ENCODE measurements at places on chromosomes 12 and 14. TPM values are rescaled to one million over a fixed set of nuclear protein-coding genes. Genes with fewer than 3 reads are reported as not detected.

Gene SLC25A47
- not detected for polyA plus RNA-seq

Gene RABGGTA
- polyA plus RNA-seq = 21.0 TPM

GRCh38 chr12:114662512-114663177 is 21.3 kb downstream of the TBX3 start:
- DNase-seq = no peak

Gene GPD1
- 31.9 TPM for polyA plus RNA-seq

- no peak for DNase-seq
Observed at GRCh38 chr12:105676694-105677093, 346.2 kb downstream of the C12orf75 start.

DNA sequence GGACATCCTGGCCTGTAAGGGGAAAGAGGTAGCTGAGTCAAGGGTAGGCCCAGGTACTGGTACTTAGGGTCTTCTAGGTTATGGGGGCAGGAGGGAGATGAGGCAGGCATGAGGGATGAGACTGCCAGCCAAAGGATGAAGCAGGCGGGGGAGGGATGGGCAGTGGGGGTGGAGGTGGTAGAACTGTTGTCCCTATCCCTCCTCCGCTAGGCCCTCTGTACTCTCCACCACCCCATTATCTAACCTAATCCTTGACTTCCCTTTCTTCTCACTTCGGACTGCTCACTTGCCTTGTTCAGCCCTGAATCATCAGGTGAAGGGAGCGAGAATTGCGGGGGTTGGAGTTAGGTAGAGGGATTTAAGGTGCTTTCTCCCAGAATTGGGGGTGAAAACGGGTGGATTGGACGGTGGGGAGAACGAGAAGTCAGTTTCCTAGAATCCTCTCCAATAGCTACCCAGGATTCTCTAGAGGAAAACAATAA is 562 bp downstream of the PAN2 start:
- no peak for DNase-seq

Gene OR4E1
- 0.09 TPM for polyA plus RNA-seq

DNA sequence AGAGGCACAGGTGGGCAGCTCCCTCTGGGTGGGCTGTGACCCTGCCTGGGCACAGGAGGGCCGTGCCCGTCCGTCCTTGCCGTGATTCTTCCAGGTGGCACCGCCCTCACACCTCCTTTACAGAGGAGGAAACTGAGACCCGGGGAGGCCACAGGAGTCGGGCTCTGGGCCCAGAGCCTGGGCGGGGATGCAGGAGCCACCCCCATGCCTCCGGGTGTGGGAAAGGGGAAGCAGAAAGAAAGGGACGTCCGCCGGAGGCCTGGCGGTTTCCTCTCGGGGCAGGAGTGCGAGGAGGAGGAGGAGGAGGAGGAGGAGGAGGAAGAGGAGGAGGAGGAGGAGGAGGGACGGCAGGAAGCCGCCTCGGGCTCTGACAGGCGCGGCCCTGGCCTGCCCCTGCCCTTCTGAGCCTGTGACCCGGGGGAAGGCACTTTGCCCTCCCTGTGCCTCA is 23.0 kb downstream of the SH2B3 start:
- no peak for DNase-seq

Gene ACYP1
- polyA plus RNA-seq = 34.7 TPM

Measured in left renal pelvis (tissue), 4 donors.